ENCODE measurements at places on chromosomes 7 and 10.

DNA sequence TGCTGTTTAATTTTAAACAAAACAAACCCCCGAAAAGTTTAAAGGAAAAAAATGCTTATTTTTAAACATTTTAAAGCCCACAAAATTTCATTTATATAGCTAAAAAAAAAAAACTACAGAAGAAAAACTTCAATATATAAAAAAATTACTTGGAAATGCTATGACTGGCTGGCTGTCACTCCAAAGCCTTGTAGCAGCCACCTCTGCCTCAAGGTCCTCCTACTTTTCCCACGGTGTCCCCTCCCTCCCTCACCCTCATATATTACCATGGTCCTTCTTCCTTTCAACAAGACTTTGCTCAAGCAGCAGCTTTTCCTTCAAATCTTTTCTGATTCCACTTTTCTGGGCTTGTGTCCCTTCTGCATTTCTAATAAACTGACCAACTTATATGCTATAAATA, 122.0 kb downstream of the TPK1 start:
- no peak for DNase-seq

DNA sequence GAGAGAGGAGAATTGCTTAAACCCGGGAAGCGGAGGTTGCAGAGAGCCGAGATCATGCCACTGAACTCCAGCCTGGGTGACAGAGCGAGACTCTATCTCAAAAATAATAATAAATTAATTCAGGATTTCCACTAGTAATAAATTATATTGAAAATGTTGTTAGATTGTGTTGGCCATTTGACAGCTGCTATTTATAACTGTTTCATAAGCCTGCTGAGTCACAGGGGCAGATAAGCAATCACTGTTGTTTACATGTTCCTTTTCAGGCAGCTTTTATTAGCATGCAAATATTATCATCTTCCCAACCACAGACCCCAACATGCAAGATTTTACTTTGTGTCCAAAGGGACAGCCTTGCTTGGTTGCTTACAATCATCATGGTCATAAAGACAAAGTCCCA, 49.5 kb upstream of the ZNF138 start:
- no peak for DNase-seq

- DNase-seq = peak; percentile 22
Observed at GRCh38 chr10:128631801-128632241, 505.6 kb upstream of the MKI67 start.

GRCh38 chr7:1779445-1779844, 109.4 kb downstream of the ELFN1 start:
- no peak for DNase-seq

DNA sequence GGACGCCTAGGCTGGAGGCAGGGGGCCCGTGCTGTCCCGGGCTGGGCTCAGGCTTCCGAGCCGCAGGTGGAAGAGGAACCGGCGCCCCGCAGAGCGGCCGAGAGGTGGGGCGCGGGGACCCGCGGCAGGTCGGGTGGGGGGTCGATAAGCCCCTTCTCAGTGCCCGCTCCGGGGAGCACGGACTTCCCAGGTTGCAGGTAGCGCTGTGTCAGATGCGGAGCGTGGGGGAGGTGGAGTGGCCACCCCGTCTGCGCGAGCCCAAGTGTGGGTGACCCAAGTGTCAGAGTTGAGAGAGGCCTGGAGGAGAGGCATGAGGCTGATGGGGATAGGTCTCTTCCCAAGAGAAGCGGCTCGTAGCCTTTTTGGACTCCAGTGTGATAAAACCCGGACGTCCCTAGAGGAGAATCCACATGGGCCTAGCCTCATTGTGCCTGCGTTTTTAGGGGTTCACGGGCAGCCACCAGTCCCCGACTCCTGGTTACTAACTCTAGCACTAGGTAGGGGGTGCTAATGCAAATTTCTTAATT, 580 bp downstream of the EEPD1 start:
- DNase-seq = peak; percentile 16

DNA sequence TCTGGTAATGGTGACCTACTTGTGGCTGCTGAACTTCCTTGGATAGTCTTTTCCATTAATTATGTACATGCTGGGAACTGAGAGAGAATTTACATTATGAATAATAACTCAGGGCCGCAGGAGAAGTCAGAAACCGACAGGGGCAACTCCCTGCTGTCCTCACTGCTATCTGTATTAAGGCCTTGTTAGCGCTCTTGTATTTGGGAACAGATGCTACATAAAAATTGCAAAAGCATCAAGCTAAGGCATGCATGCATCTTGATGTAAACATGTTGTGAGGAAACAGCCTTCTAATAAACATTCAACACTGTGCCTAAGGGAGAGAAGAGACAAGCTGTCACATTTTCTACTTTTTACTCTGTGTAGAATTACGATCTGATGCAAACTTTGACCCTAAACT, 158.4 kb downstream of the PARD3 start:
- DNase-seq = no peak
